ENCODE measurements at places on chromosomes 4 and X.

DNA sequence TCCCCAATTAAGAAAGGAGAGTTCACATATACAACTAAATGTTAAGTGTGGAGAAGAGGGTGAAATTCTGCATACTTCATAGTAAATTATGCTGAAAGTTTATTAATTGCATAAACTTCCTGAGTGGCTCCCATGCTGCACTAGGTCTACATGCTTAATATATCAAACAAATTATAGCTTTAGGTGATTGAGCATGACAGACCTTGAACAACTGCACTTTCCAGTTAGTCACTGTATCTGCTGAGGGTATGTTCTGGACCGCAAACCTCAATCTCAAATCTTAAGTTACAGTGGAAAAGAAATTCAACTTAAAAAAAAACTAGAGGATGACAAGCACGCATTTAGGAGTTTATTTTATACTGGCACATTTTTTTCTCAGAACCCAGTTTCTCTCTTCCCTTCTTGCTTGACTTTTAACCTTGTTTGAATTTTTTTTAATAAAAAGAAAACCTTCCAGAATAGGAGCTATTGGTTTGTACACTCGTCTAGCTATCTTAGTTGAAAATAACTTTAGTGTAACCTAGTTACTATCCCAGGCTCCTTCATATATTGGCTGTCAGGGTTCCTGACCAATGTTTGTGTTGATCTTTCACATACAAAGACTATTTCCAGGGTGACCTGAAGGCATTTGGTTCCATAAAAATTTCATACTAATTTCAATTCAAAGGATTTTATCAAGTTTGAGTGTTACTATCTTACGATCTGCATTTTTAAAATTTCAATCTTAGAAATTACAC lies 10.2 kb upstream of the FAM120C start:
- DNase-seq = no peak

- DNase-seq = no peak
Observed at GRCh38 chrX:41720125-41720779, 3.7 kb upstream of the GPR82 start.

GRCh38 chrX:63761639-63762038 lies 23.4 kb downstream of the ARHGEF9 start:
- no peak for DNase-seq

DNA sequence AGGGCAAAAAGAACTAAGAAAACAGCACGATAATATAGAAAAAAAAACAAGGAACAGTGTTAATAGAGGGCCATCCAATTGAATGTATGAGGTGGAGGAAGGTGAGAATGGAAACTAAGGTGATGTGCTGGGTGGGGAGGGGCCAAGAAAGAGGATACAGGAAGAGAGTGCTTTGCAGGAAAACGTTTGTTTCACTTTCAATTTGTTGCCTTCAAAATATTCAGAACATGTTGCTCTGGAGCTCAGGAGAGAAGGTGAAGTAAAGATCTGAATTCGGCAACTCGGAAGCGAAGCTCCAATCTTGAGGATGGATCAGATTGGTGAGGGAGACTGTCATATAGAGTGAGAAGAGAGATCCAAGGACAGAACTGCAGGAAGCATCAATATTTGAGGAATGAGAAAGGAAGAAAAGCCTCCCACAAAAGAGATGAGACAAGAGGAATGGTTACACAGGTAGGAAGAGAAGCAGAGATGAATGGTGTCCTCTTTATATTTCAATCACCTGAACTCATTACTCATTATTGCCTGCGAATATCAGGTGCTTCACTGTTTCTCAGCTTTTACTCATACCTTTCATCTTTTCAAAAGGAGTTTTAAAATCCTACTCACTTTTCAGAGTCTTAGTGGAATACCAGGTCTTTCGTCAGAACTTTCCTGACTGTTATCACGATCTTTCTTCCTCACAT lies 14.7 kb upstream of the SEC24D start:
- no peak for DNase-seq

DNA sequence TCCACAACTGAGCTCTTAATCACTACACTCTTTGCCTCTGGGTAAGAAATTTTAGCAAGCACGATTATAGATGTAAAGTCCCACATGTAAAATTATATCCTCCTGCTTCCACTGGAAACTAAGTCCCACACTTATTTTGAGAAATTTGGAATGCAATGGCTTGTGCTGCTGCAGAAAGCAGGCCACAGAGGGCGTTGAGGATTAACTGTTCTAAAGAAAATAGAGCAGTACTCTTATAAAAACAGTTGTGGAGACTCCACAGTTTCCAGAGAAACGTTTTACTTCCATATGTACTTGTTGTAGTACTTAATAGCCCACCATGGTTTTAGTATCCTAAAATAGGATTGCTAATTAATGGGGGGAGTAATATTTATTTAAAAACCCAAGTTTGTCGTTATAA lies 1.7 kb upstream of the CENPC start:
- DNase-seq = no peak
